Osteocyte (in vitro differentiated cells): ENCODE measurements at places on chromosomes 5 and 9. TPM values are rescaled to one million over a fixed set of nuclear protein-coding genes. Genes with fewer than 3 reads are reported as not detected.

- DNase-seq, result no peak
- peaks cover 30% of the 10 kb centered on the region for H3K27me3 ChIP-seq
Observed at GRCh38 chr5:142201471-142201887, 92.9 kb downstream of the NDFIP1 start.

- no peak for DNase-seq
- H3K27ac ChIP-seq, result no peak overlapping the region
- H3K4me1 ChIP-seq, result no peaks in the 10 kb centered on the region
- no peak overlapping the region for H3K4me3 ChIP-seq
Observed at GRCh38 chr5:175436359-175436758, 7.6 kb downstream of the DRD1 start.

DNA sequence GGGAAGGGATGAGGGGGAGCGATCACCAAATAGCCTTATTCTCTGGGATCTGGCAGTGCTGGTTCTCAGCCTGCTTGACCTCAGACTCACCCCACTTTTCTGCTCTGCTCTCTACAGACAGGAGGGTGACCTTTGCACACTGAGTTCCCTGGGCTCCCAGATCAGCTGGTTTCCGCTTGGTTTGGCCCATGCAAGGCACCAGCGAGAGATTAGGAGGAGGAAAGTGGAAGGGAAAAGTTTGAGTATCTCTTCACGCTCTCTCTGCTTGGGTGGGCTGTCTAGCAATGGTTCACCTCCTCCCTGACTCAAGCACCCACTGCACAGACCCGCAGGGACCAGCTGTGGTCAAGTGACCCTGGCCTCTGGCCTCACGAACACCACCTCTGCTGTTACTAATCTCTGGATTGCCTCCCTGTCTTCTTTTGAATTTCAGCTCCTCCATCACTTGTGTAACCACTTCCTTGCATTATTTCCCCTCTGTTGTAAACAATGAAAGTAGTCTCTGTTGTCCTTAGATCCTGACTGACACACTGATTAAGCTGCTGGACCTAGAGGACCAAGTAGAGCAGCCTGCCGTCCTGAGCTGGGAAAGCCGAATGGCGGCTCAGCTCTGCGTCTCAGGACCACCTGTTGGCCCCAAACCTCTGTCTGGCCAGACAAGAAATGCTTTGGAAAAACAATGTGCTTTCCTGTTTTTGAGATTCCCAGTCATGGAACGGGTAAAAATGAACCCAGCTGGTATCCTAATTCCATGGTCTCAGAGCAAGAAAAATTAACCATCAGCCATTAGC is 186.6 kb downstream of the CRB2 start:
- H3K4me1 ChIP-seq, result no peaks in the 10 kb centered on the region
- H3K27ac ChIP-seq, result no peak overlapping the region
- H3K36me3 ChIP-seq, result peaks cover 2% of the 10 kb centered on the region
- H3K4me3 ChIP-seq, result no peak overlapping the region
- DNase-seq, result no peak

- DNase-seq, result no peak
- H3K27ac ChIP-seq, result no peak overlapping the region
- H3K4me1 ChIP-seq, result peaks cover 47% of the 10 kb centered on the region
- no peak overlapping the region for H3K4me3 ChIP-seq
- H3K36me3 ChIP-seq, result peaks cover 3% of the 10 kb centered on the region
- H3K27me3 ChIP-seq, result no peaks in the 10 kb centered on the region
Observed at GRCh38 chr5:119359737-119360413, 4.1 kb downstream of the TNFAIP8 start.

DNA sequence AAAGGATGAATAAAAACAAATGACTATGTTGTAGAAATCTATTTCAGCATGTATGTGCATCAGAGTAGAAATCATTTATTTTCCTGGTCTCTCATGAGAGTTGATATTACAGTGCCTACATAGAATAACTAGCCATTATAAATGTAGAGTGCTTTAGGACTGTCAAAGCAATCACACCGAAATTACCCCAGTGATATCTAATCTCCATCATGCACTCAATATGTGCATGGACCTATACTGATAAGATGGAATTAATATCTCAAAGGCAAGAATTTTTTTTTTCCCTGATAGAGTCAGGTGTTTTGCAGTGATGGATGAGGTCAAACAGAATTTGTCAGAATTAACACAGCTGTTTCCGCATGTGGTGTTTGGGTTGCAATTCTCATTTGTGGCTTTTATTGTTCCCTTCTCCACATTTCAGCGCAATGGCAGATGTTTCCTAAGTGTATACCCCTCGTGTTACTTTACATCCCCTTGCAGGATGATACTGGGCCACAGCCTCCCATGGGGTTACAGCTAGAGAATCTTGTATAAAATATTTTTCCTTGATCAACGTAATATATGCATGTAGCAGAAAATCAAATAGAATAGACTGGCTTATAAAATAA is 298.8 kb downstream of the RASEF start:
- H3K4me3 ChIP-seq, result no peak overlapping the region
- H3K36me3 ChIP-seq, result no peaks in the 10 kb centered on the region
- no peaks in the 10 kb centered on the region for H3K4me1 ChIP-seq
- peaks cover 4% of the 10 kb centered on the region for H3K27me3 ChIP-seq

DNA sequence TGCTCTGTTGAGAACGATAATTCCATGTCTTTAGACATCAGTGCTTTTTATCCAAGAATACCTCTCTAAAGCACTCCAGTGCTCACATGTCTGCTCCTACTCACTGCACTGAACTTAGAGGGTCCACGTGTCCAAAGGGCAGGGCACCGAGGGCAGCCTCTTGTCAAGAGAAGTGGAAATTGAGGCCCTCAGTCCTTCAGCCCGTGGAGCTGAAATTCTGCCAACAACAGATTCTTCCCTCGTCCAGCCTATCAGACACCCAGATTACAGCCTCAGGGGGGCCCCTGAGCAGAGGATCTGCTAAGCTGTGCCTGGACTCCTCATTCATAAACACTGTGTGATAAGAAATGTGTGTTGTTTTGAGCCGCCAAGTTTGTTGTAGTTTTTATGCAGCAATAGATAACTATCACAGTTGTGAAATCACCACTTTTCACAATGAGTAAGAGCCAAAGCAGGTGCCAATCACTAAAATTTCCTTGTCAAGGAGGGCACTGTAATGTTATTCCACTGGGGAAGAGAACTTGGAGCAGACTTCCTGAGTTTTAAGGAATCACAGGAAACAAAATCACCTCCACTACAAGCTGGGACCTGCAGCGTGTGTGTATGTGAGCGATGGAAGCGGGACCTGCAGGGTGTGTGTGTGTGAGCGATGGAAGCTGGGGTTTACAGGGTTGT is 58.8 kb upstream of the IGFBPL1 start:
- H3K27me3 ChIP-seq, result peaks cover 10% of the 10 kb centered on the region
- H3K4me1 ChIP-seq, result peaks cover 10% of the 10 kb centered on the region
- DNase-seq, result no peak
- H3K4me3 ChIP-seq, result no peak overlapping the region
- H3K27ac ChIP-seq, result no peak overlapping the region
- H3K36me3 ChIP-seq, result no peaks in the 10 kb centered on the region

MACIR gene
- 7.7 and 8.4 TPM in 2 replicates for total RNA-seq

RPP25L gene
- 14.4 and 16.2 TPM in 2 replicates for total RNA-seq
